ENCODE measurements at places on chromosomes 2 and 18.

- DNase-seq: peak; percentile 12
These were observed 13.6 kb downstream of the STRN start for GRCh38 chr2:36952748-36953197.

- no peak for DNase-seq
These were observed 151.6 kb upstream of the MSH6 start for GRCh38 chr2:47631306-47631705.

DNA sequence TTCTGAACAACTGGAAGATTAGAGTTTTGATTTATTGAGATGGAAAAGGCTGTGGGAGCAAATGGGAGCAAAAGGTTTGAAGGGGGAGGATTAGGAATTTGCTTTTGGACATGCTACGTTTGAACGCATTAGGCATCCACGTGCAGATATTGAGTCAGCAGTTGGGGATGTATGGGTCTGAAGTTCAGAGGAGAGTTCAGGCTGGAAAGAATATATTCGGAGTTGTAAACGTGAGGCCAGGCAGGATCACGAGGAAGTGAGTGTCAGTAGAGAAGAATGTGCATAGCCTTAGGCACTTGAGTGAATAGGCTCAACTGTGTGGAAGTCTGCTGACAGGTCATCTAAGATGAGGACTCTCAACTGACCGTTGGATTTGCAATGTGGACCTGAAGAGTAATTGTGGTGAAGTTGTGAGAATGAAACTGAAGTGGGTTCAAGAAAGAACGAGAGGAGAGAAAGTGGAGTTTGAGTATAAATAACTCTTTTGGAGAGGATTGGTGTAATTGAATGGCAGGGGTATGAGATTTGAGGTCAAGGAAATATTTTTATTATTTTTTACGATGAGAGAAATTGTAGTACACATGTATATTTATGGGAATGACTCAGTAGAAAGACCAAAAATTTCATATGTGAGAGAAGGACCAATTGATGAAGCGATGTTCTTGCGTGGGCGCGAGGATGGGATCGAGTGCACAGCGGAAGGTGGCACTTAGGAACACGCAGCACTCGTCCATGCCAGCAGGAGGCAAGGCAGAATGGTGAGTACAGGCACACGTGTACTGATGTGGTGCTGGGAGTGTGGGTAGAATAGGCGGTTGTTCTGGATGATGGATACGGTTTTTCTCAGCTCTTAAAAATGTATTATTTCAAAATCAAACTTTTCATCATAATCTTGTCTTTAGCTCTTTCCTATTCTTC, 40.5 kb upstream of the POLE4 start:
- no peak for DNase-seq

DNA sequence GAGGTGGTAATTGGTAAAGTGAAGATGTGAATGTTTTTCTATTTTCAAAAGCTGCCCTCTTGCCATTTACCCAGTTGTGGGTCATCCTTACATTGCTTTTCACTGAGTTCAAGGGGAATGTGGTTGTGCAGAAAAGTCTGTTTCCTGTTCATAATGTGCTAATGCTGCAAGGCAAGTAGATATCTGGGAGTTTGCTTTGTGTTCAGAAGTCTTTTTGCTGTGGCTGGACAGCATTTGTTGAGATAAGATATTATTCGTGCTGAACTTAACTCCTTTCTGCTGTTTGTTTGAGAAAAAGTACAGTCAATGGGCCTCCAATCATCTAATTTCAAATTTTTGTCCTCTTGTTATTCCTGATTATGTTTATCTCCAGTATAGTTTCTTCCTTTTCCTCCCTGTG, 263.2 kb downstream of the LTBP1 start:
- DNase-seq: no peak

DNA sequence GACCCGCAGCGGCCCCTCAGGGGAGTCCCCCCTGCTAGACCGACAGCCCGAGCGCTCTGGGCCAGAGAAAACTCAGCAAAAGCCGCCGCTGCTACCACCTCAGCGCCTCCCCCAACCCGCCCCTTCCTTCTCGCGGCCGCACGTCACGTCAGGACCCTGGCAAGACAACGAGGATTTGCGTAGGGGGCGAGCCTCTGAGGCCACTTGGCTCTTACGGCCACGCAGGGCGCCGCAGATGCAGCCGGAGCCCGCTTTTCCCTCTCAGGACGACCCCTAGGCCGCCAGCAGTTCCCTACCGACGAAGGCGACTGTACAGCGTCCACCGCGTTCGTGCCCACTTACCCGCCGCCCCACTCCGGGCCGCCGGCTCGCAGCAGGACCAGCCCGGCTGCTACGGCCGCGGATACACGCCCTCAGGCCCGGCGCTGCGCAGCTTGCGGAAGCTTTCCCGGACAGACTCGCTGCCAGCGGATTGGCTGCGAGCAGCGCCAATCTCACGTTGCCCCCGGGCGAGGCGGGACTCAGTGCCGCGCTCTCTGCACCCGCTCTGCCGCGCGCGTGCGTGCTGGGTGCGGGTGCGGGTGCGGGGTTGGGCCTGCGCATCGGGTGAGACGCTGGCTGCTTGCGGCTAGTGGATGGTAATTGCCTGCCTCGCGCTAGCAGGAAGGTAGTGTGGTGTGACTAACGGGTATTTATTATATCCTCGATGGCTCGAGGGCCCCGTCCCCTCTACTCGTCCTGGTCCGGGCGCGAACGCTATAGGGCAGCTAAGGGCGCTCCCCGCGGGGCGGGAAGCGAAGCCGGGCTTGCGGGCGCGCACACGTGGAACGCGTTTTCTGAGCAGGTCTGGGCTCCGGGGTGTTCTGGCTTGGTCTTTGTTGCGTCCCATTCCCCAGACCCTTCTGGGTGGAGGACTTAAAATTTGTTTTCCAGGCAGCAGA, at the start of the genes ORMDL1 and PMS1:
Gene ORMDL1 (minus strand): TSS at position 413 of the 941 bp plus-strand sequence. CDS start 1,744 bp downstream, outside the sequence.
Gene PMS1 (plus strand): TSS at position 524 of the 941 bp plus-strand sequence. CDS start 7,360 bp downstream, outside the sequence.
- peak; percentile 95 for DNase-seq

- no peak for DNase-seq
These were observed 108.9 kb downstream of the INHBB start for GRCh38 chr2:120454654-120455385.

All from adrenal gland (tissue), 19 donors.